Stimulated activated CD4-positive, alpha-beta T cell treated with anti-CD3 and anti-CD28 coated beads, Interleukin-12 subunit alpha, Interleukin-12 subunit beta, amount 100 ng/mL, for 48 hours (primary cell): ENCODE measurements at places on chromosomes 5 and 9.
A peak's percentile ranks its signal among the peaks of the same experiment; 100 is the strongest.

DNA sequence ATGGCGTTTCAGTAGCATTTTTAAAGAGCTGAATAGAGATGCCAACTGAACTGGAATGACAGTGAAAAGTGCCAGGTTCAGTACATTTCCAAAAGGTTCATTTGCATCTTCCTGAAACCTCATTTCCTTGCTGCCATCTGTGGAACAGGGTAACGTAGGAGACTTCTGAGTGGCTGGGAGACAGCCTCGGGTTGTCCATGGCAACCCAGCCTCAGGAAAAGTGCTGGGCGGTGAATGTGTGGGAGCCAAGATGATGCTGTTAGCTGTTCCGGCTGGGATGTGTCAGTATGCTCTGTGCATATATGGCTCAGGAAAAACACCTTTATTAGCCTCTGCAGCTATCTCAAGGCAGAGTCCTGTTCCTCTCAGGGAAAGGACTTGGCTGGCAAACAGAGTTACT lies 87.5 kb downstream of the KLHL3 start:
- no peak for DNase-seq

DNA sequence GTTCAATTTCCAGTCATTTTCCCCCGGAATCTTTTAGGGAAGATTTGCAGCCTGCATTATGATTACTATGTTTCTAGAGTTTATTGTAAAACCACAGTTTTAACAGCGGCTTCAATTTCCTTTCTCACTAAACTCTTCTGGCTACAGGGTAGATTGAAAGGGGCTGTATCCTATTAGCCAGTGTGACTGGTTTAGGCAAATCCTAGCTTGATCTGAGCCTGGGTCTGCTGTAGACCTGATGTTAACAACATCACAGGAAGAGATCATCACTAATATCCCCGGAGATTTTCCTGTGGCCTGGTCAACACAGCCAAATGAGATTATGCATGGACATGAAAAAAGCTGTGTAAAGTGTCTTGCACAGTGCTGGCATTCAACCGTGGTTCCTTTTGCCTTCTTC lies 33.4 kb downstream of the STOM start:
- DNase-seq: no peak

GRCh38 chr9:77194423-77194822 lies 17.1 kb downstream of the VPS13A start:
- DNase-seq: no peak

- DNase-seq: no peak
Observed at GRCh38 chr5:151146061-151146460, 11.5 kb downstream of the ANXA6 start.

GRCh38 chr9:7976167-7976755 lies 176.7 kb upstream of the DMAC1 start:
- DNase-seq: peak; percentile 20

- peak; percentile 37 for DNase-seq
Observed at GRCh38 chr9:127525401-127526188, 74.3 kb downstream of the LRSAM1 start.

- no peak for DNase-seq
Observed at GRCh38 chr9:12956805-12957204, 182.0 kb downstream of the LURAP1L start.

DNA sequence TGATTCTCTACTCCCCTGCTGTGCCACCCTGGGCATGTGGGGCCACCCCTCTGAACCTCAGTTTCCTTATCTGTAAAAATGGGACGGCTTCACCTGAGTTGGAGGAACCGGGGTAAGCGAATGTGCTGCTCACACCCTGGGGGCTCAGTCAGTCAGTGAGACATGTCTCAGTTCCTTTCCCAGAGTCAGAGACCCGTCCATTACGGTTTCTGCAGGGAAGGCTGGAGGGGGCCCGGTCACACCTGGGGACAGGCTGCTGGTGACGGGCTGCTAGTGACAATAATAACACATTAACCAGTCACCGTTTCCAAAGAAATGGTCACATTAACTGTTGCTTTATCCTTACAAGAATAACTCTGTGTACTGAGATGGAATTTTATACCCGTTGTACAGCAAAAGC lies 282.4 kb downstream of the NSG2 start:
- no peak for DNase-seq

GRCh38 chr9:22425551-22425950 lies 21.1 kb upstream of the DMRTA1 start:
- DNase-seq: no peak

DNA sequence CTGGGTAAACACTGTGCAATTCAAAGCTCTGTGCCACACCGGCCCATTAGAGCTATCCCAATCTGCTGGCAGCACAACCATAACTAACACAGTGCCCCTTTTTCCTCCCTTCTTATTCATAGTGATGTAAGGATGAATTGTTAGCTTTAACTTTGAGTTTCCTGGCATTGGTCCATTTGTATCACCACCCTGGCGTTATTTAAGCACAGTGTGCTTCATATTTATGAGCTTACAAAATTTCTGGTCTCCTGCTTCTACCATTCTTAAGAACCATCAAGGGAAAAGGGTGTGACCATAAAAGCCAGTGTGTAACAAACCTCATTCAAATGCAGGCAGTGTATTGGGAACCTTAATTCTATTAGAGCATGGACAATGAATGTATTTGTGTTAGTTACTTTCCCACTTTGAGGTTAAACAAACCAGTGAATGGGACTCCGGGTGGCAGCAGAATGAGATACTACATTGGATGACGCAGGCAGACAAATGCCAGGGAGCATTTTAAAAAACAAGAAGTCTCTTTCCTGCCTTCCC lies 222.6 kb downstream of the TMEM161B start:
- no peak for DNase-seq

GRCh38 chr5:169651526-169651925 lies 14.5 kb downstream of the DOCK2 start:
- DNase-seq: no peak

DNA sequence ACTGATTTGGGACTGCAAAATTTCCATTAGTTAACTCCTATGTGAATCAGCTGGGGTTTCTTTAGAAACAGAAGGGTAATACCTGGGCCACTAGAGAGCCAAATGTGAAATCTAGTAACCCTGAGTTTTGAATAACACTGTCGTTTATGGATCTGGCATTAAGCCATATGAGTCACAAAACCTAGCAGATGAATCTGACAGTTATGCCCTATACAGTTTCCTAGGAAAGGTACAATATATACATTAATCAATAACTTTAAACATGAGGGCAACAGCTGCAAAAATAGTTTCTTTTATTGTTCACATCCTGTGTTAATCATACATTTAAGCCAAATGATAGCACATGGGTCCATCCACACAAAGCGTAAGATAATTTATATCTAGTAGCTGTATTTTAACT lies 56.9 kb downstream of the PAM start:
- no peak for DNase-seq

DNA sequence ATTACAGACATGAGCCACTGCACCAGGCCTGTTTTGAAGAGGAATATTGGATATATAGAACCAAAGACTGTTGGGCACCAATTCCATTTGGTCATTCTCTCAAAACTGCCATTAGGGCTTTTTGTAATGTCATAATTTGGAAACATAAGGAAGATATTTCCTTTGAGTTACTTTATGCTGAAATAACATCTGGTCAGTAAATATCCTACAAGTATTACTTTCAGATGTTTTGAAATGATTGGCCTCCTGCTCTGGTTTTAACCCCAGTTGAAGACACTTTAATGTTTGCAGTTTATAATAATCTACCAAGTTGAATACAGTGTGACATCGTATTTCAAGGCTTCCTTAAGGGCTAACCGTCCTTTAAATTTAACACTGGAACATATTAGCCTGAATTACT lies 33.6 kb downstream of the LRRTM2 start:
- DNase-seq: no peak
